ENCODE measurements at places on chromosomes 2 and 18.

GRCh38 chr18:44075038-44075437 is 605.6 kb upstream of the SETBP1 start:
- no peak overlapping the region for H3K27ac ChIP-seq
- H3K27me3 ChIP-seq: no peaks in the 10 kb centered on the region
- no peak for DNase-seq
- peaks cover 7% of the 10 kb centered on the region for H3K4me1 ChIP-seq

- H3K36me3 ChIP-seq: no peaks in the 10 kb centered on the region
- no peak overlapping the region for H3K4me3 ChIP-seq
- H3K27ac ChIP-seq: no peak overlapping the region
- H3K4me1 ChIP-seq: no peaks in the 10 kb centered on the region
- H3K27me3 ChIP-seq: no peaks in the 10 kb centered on the region
- DNase-seq: no peak
Observed at GRCh38 chr18:4581966-4582365, 126.9 kb upstream of the DLGAP1 start.

DNA sequence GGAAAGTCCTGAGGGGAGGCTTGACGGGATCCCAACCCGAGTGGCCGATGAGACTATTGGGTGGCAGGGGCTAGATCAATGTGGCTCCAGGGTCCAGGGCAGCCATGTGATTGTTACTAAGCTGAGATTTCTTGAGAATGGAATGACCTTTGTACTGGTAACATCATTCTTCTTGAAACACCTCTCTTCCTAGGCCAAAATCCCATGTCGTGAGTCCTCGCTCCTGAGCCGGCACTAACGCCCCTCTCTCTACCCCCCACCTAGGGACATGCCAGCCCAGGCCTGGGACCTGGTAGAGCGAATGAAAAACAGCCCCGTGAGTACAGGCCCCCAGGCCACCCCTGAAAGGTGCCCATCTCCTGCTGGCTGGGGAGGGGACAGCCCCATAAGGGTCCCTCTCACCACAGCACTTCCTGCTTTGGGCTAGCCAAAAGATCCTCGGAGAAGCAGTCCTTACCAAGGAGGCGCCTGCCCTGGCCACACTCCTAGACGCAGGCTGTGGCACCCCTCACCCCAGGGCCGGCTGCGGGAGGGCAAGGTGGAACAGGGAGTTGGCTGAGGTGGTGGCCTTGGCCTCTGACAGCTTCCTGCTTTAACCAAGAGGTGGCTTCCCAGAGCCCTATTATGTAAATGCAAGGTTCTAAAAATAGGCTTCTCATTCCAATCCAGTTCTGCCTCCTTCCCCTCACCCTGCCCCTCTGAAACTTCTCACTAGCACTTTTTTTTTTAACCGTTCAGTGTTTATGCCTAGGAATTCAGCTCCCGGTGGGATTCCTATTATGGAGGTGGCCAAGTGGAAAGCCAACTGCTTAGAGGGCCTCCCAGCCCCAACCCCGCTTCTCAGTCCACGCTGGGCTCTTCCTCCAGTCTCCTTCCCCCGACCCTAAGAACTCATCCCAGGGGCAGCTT is 126.6 kb upstream of the PPP1CB start:
- H3K36me3 ChIP-seq: no peaks in the 10 kb centered on the region
- no peaks in the 10 kb centered on the region for H3K27me3 ChIP-seq
- H3K27ac ChIP-seq: no peak overlapping the region
- H3K4me3 ChIP-seq: no peak overlapping the region
- peaks cover 23% of the 10 kb centered on the region for H3K4me1 ChIP-seq
- DNase-seq: no peak

DNA sequence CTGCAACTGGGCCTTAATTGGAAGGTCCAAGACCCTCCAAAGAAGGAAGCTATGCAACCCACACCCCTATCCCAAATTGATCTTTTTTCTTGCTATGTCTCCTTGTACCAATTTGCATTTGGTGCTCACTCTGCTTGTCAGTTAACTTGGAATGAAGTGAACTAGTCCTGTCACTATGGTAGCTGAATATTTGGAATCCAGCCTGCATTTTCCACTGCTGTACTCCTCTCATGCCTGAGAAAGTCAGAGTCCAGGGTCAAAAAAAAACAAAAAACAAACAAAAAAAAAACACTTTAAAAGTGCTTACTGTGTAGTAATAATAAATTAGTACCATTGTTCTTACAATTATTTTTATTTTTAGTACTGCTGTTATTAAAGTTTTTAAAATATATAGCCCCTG is 462.8 kb upstream of the SLC8A1 start:
- no peak overlapping the region for H3K27ac ChIP-seq
- H3K4me1 ChIP-seq: no peaks in the 10 kb centered on the region
- no peak for DNase-seq
- no peaks in the 10 kb centered on the region for H3K36me3 ChIP-seq
- H3K27me3 ChIP-seq: no peaks in the 10 kb centered on the region
- no peak overlapping the region for H3K4me3 ChIP-seq

All from PC-3 (cell line).